ENCODE measurements at places on chromosomes 1 and 21.

GRCh38 chr1:20723159-20723536 is 5.3 kb upstream of the KIF17 start:
- DNase-seq: peak; percentile 28

GRCh38 chr1:9084906-9085305 is 15.5 kb upstream of the SLC2A5 start:
- no peak for DNase-seq

GRCh38 chr21:26212220-26212619 is 41.6 kb upstream of the APP start:
- DNase-seq: no peak

- no peak for DNase-seq
Measured at GRCh38 chr1:21639594-21640041, 29.5 kb downstream of the RAP1GAP start.

GRCh38 chr1:204950353-204951001 is 79.8 kb downstream of the NFASC start:
- DNase-seq: no peak

- no peak for DNase-seq
Measured at GRCh38 chr21:43347461-43348169, 79.3 kb downstream of the SIK1 start.

- no peak for DNase-seq
Measured at GRCh38 chr1:63524201-63524600, 876 bp downstream of the EFCAB7 start.

- no peak for DNase-seq
Measured at GRCh38 chr1:181095763-181096184, 7.3 kb downstream of the IER5 start.

DNA sequence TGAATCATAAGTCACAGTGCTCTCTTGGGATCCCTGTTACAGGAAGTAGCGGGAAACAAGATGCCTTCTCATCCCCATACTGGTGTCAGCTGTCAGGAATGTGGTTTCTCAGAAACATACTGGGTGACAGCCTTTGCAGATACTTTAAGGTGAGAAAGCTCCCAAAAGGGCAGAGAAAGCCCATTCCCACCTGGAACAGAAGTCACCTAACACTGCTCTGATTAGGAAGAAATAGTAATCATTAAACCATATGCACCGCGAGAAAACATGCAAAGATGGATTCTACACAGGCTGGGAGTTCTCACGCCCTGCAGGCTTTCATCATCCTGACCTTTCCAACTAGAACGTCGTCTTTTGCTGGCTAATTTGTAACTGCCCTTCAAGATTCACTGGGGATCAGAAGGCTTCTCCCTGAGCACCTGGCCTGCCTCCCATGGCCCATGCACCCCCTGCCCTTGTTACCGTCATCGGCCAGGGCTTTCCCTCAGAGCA is 46.2 kb upstream of the SLC44A3 start:
- peak; percentile 93 for DNase-seq

DNA sequence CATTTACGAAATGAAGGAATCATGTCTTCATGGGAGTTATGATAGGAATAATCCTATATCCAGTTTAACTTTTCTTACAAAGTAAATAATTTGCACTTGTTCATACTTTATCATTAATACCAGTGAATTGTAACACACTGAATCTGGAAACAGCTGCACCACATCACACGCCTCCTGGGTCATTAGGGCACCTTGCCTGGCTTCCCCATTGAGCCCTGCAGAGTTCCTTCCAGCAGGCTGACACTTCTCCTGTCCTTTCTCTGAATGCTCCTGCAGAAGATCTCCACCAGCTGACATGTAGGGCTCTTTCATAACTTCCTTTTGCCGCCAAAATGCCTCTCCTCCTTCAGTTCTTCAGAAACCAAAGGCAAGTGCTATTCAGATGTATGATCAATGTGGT is 201.1 kb downstream of the DAB1 start:
- no peak for DNase-seq

Measured in choroid plexus epithelial cell (primary cell).